ENCODE measurements at places on chromosomes 5 and 9.

DNA sequence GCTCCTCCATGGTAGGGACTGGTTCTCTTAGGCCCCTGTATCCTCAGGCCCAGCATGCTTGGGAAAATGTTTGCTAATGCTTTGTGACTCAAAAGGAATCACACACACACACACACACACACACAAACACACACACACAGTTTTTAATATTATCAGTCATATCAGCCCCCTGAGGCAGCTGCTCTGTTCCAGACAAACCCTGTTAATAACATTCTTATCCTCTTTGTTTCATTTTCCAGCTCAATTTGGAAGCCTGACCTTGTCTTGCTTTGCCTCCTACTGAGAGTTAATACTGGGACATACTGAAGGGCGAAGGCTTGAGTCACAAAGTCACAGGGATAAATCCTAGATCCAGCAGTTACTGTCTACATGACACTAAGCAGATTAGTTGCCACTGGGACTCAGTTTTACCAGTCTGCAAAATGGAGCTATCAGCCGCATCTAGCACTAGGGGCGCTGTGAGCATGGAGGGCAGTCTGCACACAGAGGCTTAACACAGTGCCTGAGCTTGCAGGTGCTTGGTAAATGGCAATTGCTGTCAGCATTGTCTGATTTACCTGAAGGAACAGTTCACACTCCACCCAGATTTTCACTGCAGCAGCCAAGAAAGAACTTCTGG lies 37.1 kb upstream of the KCNMB1 start:
- peaks cover 7% of the 10 kb centered on the region for H3K27me3 ChIP-seq
- no peak overlapping the region for H3K4me3 ChIP-seq
- DNase-seq, result no peak

DNA sequence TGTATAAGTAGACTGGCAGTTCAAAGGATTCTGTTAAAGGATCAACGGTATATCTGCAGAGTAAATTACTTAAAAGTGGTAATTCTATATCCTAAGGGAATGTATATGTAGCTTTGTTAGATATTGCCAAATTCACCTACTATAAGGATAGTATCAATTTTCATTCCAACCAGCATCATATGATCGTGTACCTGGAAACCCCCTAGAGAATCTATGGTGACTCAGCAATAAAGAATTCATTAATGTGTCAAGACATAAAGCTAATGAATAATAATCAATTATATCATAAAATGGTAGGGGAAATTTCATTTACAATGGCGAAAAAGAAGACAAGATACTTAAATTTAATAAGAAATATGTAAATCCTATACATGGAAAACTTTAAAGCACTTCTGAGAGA lies 234.1 kb upstream of the ACTBL2 start:
- H3K4me1 ChIP-seq, result no peaks in the 10 kb centered on the region
- no peak for DNase-seq
- no peak overlapping the region for H3K4me3 ChIP-seq
- H3K27me3 ChIP-seq, result no peaks in the 10 kb centered on the region

GRCh38 chr9:33162721-33163311 lies 4.3 kb downstream of the B4GALT1 start:
- H3K27me3 ChIP-seq, result no peaks in the 10 kb centered on the region
- H3K4me1 ChIP-seq, result peaks cover 78% of the 10 kb centered on the region
- DNase-seq, result no peak
- no peaks in the 10 kb centered on the region for H3K36me3 ChIP-seq
- no peak overlapping the region for H3K27ac ChIP-seq

- no peak for DNase-seq
- H3K27ac ChIP-seq, result no peak overlapping the region
- no peak overlapping the region for H3K4me3 ChIP-seq
- H3K27me3 ChIP-seq, result no peaks in the 10 kb centered on the region
These were observed 6.8 kb downstream of the NNT start for GRCh38 chr5:43609752-43610151.

- H3K4me1 ChIP-seq, result no peaks in the 10 kb centered on the region
- no peaks in the 10 kb centered on the region for H3K27me3 ChIP-seq
- DNase-seq, result no peak
- no peaks in the 10 kb centered on the region for H3K36me3 ChIP-seq
These were observed 323.6 kb downstream of the SEMA5A start for GRCh38 chr5:9222054-9222976.

- H3K36me3 ChIP-seq, result no peaks in the 10 kb centered on the region
- no peak overlapping the region for H3K4me3 ChIP-seq
- H3K27ac ChIP-seq, result no peak overlapping the region
These were observed 315.8 kb upstream of the GRAMD2B start for GRCh38 chr5:126107381-126107780.

DNA sequence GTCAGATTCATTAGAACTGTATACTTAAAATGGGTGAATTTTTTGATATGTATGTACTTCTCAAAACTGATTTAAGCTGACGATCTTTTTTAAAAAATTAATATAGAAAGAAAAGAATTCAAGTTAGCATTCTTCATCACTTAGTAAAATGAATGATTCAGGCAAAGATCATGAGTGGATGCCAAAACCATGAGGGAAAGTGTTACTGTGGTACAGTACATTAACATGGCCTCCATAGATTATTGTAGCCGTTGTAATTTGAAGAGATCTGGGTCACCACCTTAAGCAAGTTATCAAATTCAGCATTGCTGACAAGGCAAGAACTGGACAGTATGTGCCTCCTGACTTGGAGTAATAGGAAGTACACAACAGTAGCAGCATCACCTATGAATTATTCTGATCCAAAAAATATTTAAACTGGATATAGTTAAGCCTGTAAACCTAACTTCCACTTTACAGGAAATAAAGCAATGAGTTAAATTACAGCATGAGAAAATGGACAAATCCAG lies 29.7 kb downstream of the C9orf85 start:
- H3K36me3 ChIP-seq, result no peaks in the 10 kb centered on the region
- H3K4me1 ChIP-seq, result no peaks in the 10 kb centered on the region
- H3K4me3 ChIP-seq, result no peak overlapping the region
- H3K27me3 ChIP-seq, result no peaks in the 10 kb centered on the region

GRCh38 chr5:78886341-78887230 lies 98.5 kb downstream of the ARSB start:
- peak; percentile 38 for DNase-seq
- no peak overlapping the region for H3K4me3 ChIP-seq
- no peaks in the 10 kb centered on the region for H3K36me3 ChIP-seq
- no peak overlapping the region for H3K27ac ChIP-seq
- H3K4me1 ChIP-seq, result peaks cover 3% of the 10 kb centered on the region

DNA sequence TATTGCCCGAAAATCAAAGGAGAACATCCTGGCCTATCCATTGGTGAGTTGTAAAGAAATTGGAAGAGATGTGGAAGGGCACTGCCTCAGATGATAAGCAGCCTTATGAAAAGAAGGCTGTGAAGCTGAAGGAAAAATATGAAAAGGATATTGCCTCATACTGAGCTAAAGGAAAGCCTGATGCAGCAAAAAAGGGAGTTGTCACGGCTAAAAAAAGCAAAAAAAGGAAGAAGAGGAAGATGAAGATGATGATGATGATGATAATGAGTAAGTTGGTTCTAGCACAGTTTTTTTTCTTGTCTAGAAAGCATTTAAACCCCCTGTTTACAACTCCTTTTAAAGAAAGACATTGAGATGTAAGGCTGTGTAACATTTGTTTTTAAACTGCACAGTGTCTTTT lies 59.8 kb upstream of the ZBED3 start:
- no peaks in the 10 kb centered on the region for H3K27me3 ChIP-seq
- H3K4me3 ChIP-seq, result no peak overlapping the region
- no peak overlapping the region for H3K27ac ChIP-seq
- no peak for DNase-seq
- H3K4me1 ChIP-seq, result no peaks in the 10 kb centered on the region

GRCh38 chr5:167248257-167248656 lies 1043.2 kb upstream of the WWC1 start:
- H3K36me3 ChIP-seq, result no peaks in the 10 kb centered on the region
- H3K4me3 ChIP-seq, result no peak overlapping the region
- no peak for DNase-seq

DNA sequence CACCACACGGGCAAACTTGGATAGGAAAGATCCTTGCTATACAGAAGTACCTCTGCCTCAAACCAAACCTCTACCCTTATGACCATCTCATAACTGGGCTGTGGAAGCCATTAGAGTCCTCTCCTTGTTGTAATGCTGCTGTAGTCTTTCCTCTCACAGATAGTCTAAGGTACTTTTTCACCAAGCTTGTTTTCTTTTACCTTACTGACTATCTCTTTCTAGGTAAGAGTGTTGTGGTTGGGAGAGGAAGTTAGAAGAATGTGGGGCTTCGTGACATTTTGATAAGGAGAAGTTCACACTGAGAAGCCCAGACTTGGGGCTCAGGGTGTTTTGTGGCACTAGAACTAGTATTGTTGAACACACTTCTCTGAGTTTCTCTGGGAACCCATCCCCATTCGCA lies 8.9 kb downstream of the CFAP95 start:
- H3K4me3 ChIP-seq, result no peak overlapping the region
- H3K27me3 ChIP-seq, result no peaks in the 10 kb centered on the region
- H3K36me3 ChIP-seq, result no peaks in the 10 kb centered on the region
- DNase-seq, result no peak
- no peak overlapping the region for H3K27ac ChIP-seq

- no peaks in the 10 kb centered on the region for H3K4me1 ChIP-seq
- no peak for DNase-seq
- no peaks in the 10 kb centered on the region for H3K36me3 ChIP-seq
- no peaks in the 10 kb centered on the region for H3K27me3 ChIP-seq
- no peak overlapping the region for H3K27ac ChIP-seq
These were observed 76.8 kb downstream of the SPEF2 start for GRCh38 chr5:35694481-35694880.

DNA sequence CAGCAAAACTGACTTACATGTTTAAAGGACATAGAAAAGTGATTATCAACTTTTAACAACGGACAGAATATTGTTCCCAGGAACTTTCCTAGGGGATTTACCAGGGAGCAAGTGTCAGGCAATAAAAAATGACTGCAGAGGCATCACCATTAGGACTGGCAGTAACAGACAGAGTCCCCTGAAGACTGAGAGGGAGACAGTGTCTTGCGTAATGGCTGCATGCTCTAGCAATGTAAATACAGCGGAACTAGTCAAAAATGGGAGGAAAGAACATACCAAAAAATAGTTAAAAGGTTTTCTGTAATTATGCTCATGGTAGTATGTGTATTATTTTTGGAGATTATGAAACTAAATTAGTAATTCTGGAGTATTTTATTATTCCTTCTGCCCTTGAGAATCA lies 181.8 kb downstream of the CRB2 start:
- no peaks in the 10 kb centered on the region for H3K36me3 ChIP-seq
- H3K27me3 ChIP-seq, result no peaks in the 10 kb centered on the region
- no peak for DNase-seq
- no peak overlapping the region for H3K4me3 ChIP-seq
- H3K4me1 ChIP-seq, result no peaks in the 10 kb centered on the region

GRCh38 chr9:16322849-16323248 lies 547.6 kb downstream of the BNC2 start:
- DNase-seq, result no peak
- H3K4me1 ChIP-seq, result no peaks in the 10 kb centered on the region
- no peak overlapping the region for H3K27ac ChIP-seq
- H3K27me3 ChIP-seq, result no peaks in the 10 kb centered on the region
- no peak overlapping the region for H3K4me3 ChIP-seq

- no peaks in the 10 kb centered on the region for H3K36me3 ChIP-seq
- H3K4me3 ChIP-seq, result no peak overlapping the region
These were observed 53.3 kb downstream of the PCA3 start for GRCh38 chr9:76817489-76817888.

DNA sequence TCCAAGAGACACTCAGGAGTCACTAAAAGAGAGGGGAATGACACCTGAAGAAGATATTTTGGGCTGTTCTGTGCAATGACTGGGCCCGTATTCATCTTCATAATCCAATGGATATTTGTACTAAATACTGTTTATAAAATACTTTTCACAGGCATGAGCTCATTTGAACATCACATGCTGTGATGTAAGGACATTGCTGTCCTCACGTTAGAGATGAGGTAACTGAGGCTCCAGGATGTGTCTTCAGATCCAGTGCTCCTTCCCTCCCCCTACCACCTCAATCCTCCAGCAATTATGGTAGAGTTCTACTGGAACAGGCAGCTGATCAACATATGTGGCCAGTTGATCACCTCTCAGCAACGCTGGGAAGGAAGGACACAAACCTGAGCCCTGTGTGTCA lies 139.4 kb upstream of the OSMR start:
- no peak overlapping the region for H3K27ac ChIP-seq
- DNase-seq, result no peak
- no peaks in the 10 kb centered on the region for H3K36me3 ChIP-seq
- peaks cover 10% of the 10 kb centered on the region for H3K4me1 ChIP-seq
- H3K4me3 ChIP-seq, result no peak overlapping the region

- no peaks in the 10 kb centered on the region for H3K36me3 ChIP-seq
- peaks cover 8% of the 10 kb centered on the region for H3K4me1 ChIP-seq
- H3K27ac ChIP-seq, result no peak overlapping the region
- H3K4me3 ChIP-seq, result no peak overlapping the region
- DNase-seq, result no peak
These were observed 12.0 kb upstream of the NEUROG1 start for GRCh38 chr5:135547590-135548254.

- H3K4me3 ChIP-seq, result no peak overlapping the region
- no peak overlapping the region for H3K27ac ChIP-seq
- H3K36me3 ChIP-seq, result peaks cover 20% of the 10 kb centered on the region
- H3K4me1 ChIP-seq, result peaks cover 16% of the 10 kb centered on the region
- DNase-seq, result no peak
These were observed 75.7 kb downstream of the PJA2 start for GRCh38 chr5:109334056-109334455.

DNA sequence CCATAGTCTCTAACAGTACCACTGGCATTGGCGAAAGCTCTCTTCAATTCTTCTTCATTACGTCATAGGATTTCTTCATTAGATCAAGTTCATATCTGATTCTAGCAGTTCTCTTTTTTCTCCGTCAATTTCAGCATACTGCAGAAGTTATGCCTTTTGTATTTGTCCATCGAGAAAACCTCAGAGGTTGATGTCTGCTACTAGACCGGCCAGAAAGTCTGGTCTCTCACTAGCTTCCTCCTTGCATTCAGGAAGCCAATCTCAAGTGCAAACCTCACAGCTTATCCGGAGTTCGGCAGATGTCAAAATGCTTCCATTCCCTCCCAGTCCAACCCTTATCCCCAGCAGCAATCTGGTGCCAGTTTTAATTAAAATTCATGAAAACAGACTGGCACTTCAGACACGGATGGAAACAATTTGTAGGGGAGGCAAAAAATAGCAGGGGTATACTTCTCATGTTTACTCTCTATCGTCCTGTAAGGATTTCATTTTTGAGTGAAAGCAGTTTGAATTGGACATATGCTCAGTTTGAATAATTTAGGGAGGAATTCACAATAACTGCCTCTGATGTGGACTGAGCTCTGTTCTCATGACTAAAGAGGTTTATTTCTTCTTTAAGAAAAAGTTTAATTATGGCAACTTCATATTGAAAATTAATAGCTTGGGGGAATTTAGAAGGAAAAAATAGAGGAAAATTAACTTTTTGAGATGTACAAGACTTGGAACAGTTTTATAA lies 56.4 kb upstream of the TMC1 start:
- no peaks in the 10 kb centered on the region for H3K36me3 ChIP-seq
- H3K4me3 ChIP-seq, result no peak overlapping the region
- H3K27ac ChIP-seq, result no peak overlapping the region
- no peak for DNase-seq
